ENCODE measurements at places on chromosomes 3 and 15.

GRCh38 chr15:88649286-88649733 is 10.5 kb downstream of the ISG20 start:
- no peak for DNase-seq

DNA sequence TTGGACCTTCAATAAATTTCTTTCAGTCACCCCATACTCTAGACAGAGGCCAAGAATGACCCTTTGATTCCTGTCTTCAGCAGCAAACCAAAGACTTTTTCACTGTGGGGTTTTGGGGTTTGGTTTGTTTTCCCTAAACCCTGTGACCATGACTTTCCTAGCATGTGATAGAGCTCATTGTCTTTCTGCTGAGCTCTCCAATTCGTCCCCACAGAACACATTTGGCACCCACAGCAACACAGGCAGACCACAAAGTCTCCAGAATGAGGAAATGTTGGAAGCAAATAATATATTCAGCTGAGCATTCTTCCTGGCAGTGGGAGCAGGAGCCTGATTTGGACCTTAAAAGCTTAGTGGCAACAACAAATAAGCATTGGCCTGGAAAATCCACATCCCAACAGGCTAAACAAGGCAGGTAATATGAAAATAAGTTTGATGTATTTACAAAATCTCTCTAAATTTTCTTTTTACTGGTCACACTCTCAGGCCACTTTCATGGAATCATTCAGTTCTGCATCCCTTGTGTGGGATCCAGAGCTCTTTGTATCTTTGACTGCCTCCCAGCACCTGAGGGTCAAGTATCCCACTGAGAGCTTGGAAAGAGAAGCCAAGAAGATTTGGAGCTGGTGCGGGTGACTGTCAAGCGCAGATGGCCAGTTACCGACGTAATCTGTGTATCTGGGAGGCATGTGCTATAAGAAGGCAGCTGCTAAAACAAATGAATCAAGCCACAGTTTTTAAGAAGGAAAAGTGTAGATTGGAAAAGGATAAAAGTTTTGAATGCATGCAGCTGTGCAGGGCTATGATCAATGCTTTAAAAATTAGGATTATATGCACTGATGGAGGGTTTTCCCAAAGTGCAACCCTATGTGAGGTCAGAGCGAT is 36.5 kb upstream of the CPB1 start:
- DNase-seq: peak; percentile 51

DNA sequence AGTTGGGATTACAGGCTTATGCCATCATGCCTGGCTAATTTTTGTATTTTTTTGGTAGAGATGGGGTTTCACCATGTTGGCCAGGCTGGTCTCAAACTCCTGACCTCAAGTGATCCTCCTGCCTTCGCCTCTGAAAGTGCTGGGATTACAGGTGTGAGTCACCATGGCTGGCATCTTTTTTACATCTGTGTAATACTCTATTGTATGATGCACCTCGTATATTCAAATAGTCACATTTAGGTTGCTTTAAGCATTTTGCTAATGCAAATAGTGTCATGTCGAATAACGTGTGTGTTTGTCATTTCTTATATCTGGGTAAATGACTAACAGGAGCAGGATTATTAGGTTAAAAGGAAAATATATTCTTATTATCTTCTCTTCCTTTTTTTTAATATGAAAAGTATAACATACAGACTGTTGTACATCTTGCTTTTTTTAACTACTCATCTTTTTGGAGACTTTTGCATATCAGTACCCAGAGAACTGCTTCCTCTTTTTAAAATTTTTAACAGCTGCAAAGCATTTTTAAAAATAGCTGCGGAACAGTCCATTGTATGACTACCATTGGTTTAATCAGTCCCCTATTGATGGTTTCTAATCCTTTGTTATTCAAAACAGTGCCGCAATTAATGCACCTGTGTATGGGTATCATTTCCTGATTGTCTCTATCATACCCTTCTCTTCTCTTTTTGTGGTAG is 13.4 kb downstream of the SCAMP5 start:
- no peak for DNase-seq

- DNase-seq: no peak
Measured at GRCh38 chr3:196280689-196281440, 6.7 kb downstream of the PCYT1A start.

DNA sequence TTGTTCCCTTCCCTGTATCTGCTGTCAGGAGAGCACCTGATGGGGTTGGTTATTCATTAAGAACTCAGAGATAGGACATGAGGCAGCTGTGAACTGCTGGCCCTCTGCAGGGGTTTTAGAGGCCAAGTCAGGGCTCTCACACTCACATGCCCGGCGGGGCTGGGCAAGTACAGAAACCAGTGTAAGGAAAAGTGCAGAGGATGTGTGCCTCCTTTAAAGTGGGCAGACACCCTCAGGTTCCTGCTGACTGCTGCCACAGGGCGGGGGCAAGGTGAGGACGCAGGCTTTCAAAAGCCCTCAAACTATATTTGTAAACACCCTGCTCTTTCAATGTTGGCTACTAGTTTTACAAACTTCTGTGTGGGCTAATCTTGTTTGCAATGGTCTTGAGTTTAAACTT is 22.4 kb downstream of the CXCR6 start:
- no peak for DNase-seq

DNA sequence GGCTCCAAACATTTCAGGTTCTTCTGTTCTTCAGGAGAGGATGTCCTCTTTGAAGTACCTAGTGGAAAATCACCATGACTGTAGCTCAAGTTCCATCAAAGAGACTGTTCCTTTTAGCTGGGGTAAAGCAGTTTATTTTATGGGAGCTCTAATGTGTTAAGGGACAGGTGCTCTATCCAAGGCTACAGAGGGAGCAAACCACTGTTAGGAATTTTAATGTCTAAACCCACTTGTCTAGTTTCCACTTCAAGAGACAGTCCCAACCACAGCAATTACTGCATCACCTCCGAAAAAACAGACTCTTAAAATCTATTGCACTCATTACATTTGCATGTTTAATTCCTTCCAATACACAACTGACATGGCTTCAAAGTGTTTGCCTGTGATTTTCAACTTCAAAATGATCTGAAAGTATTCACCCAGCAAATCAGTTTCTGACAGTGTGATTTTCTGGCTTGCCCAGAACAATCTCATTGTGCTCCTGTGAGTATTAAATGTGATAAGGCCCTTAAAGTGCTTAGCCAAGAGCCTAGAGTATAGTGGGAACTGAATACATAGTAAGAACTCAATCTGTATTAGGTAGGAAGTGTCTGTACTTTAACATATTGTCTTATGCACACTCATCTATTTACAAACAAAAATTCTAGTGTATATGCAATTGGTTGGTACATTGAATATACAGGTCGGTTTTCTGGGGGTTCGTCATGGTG is 266.5 kb upstream of the CCDC54 start:
- no peak for DNase-seq

DNA sequence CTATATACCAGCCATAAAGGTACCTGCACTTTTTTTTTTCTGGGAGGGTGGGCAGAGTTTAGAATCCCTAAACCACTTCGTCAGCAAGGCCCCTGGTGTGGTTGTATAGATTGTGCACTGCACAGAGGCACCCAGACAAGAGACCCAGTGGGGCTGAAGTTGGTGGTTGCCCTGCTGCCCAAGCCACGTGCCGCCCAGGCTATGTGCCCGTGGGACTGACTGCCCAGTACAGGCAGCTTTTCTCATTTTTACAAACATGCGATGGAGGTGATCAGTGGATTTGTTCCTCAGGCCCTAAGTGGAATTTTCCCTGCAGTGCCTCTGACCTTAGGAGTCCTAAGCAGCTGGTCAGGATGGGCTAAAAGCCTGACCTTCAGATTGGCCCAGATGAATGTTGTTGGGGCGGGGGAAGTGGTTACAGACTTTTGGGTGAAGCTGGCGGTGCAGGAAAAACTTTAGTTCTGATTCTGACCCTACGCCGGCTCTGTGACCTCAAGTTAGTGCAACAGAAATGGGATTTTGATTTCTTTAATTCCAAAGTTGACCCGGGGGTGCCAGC is 34.9 kb upstream of the LIMD1 start:
- DNase-seq: no peak

DNA sequence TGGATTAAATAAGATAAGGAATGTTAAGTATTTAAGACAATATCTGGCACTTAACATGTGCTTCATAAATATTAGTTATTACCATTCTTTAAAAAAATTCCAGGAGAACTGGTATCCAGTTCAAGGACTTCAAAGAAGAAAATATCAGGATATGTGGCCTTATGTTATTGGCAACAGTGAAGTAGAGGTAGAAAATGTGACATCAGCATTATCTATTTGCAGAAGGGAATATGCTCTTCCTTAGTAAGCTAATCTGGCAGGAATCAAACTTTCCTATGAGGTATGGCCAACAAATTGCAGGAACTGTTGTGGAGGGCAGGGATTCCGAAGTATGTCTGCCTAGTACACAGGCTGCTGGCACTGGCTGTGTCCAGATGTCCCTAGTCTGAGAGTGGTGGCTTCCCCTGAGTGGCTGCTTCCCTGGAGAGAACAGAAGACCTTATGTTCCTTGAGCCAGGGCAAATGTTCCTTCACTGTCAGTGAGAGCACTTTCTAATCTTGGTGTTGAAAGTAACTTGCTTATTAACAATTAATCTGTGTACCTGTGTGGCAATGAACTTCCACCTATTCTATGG is 351.7 kb upstream of the THRB start:
- no peak for DNase-seq

DNA sequence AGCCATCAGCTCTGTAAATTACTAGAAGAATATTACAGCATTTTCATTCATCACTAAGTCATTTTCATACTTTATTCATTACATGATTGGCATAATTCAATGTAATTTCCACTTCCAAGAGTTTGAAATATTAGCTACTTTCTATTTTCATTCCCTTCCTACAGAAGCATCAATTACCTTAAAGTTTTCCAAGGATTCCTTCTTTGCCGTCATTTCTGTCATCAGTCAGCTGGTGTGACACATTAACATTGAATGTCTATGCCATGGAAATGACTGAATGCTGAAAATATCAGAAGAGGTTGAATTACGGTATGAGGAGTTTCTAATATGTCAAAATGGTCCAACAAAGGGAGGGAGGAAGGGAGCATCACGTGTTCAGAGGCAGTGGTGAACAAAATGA is 718.2 kb upstream of the GRM7 start:
- no peak for DNase-seq

DNA sequence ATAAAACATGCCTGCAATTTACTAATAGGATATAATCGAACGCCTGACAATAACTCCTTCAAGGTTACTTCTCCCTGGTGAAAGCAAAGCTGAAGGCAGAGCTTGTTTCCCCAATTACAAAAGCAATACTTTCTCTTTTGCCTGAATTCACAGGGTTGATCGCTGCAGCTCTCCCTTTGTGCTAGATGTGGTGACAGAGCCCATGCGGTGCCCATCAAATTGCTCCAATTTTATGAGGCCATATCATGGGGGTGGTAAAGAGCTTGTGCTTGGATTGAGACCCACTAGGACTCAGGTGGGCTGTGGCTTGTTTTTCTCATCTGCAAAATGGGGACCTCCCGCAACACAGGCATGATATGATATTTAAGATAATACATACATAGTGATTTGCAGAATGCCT is 143.4 kb downstream of the GREM1 start:
- no peak for DNase-seq

DNA sequence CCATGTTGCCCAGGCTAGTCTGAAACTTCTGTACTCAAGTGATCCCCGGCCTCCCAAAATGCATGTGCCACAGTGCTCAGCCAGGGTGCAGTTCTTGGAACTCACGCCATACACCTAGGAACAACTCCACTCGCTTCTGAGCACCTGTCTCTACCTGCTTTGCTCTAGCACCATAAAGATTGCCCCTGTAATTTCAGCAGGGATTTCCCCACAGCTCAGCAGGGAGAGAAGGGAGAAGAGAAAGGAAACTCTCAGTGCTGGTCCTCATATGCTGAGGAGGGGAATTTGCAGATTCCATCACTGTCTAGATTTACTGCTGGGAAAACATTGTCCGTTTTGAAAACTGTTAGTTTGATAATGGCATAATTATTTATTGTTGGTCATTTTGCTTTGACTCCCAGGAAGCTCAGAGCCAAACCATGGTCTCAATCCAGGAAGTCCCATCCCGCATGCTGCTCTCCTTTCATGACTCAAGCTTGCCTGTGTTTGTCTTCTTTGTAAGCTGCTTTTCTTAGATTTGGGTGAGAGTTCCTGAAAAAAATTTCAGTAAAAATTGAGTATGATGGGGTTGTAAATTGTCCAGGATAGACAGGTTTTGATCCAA is 24.2 kb downstream of the TRIM71 start:
- no peak for DNase-seq

DNA sequence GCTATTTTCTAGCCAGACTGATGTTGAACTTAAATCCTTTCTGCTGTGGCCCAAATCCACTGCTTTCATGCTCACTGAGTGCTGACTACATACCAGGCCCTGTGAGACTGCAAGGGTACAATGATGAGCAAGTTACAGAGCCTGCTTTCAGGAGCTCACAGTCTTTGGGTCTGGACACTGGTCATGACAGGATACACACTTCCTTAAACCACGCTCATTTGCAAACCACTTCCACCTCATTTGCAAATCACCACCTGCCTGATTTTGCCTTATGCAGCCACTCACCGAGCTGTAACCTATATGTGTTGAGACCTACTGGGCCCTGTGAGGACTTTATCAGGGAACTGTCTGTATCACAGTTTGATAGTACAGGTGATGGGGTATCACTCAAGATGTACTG is 50.2 kb upstream of the LRRC58 start:
- DNase-seq: no peak

DNA sequence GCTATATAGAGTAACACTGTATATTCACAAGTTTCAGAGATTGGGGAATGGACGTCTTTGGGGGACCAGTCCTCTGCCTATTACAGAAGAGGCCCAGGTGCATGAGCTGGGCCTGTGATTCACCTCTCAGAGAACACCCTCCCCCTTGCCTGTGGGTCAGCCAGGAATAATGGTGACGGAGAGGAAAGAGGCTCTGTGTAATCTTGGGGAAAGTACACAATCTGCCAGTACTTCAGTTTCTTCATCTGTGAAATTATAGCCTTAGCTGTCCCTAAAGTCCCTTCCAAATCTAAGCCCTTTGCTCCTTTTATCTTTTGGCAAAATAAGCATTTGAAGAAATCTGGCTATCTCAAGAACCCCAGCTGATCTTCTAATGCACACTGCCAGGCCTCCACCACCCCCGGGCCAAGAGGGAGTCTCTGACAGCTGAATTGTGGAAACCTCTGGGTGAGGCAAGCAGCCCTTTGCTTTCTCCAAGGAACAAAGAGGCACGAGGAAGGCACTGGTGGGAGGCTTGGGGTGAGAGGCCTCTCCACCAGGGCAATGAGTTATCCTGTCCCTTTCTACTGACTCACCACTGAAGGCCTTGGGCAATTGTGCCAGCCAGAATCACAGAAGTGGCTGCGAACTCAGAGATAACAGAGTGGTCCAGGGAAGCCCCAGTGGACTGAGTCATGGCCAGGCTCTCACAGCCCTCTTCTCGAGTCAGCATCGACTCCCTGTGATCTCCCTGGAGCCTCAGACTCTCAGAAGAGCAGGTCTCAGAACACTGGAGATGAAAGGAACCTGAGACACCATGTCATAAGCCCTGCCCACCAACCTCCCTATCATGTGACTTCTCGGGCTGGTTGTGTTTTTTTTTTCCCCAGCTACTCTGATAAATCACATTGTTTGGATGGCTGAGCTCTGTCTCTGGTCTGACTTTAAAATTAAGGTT is 31.8 kb downstream of the CCNL1 start:
- no peak for DNase-seq
